ENCODE measurements at places on chromosomes 2 and 18.

GRCh38 chr2:9423100-9423921 is at the start of the genes CPSF3 and ITGB1BP1:
Gene CPSF3, plus strand, starts transcription at chr2:9423654. Its CDS starts 120 bp downstream, at chr2:9423774.
Gene ITGB1BP1, minus strand, starts transcription at chr2:9423528. Its CDS starts 4,831 bp downstream, at chr2:9418697.
- no peak within 1 kb of the TSS for H3K27ac ChIP-seq
- peak; percentile 97 for DNase-seq
- no peaks in the 10 kb centered on the region for H3K27me3 ChIP-seq
- H3K4me3 ChIP-seq = no peak within 1 kb of the TSS
- H3K4me1 ChIP-seq = peaks cover 32% of the 10 kb centered on the region

GRCh38 chr2:105617631-105618350 is 126.9 kb upstream of the NCK2 start:
- no peak for DNase-seq
- H3K27ac ChIP-seq = no peak overlapping the region
- H3K36me3 ChIP-seq = no peaks in the 10 kb centered on the region

DNA sequence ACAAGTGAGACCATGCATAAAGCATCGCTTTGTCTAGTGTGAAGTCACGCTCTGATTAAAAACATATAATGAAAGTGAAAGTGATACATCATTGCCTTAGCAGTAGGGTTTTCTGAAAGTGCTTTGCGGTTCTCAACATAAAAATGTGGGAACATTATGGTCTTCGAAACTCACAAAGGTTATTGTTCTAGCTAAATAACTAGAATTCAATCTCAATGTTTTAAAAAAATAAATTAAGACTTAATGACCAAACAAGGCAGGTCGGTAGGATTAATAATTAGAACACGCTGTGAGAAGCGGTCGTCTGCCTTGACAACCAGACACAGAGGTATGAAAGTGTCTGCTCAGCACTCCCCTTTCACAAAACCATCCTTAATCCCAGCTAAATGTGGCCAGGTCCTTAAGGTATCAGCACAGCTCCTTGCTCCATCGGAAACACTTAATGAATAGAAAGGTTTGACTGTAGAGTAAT is 42.2 kb downstream of the KLHL14 start:
- H3K4me1 ChIP-seq = peaks cover 7% of the 10 kb centered on the region
- H3K27ac ChIP-seq = peak overlapping the region; percentile 77
- peaks cover 3% of the 10 kb centered on the region for H3K27me3 ChIP-seq

DNA sequence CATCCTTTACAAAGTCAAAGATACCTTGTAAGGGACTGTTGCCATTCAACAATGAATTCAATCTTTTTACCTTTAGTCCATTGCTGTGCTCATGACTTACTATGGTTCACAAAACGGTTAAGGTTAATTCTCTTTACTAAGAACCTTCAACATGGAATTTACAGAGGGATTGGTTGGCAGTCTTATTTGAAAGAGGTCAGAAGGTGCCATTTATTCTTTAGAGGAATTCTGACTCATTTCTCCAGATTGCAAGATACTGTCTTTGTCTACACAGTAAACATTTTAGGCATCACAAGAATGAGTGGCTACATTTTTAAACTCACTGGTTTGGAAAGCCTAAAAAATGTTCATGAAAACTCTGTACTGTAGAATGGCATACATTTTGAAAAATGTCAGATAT is 17.4 kb downstream of the KCNH7 start:
- H3K4me3 ChIP-seq = no peak overlapping the region
- H3K27ac ChIP-seq = no peak overlapping the region
- H3K27me3 ChIP-seq = no peaks in the 10 kb centered on the region

DNA sequence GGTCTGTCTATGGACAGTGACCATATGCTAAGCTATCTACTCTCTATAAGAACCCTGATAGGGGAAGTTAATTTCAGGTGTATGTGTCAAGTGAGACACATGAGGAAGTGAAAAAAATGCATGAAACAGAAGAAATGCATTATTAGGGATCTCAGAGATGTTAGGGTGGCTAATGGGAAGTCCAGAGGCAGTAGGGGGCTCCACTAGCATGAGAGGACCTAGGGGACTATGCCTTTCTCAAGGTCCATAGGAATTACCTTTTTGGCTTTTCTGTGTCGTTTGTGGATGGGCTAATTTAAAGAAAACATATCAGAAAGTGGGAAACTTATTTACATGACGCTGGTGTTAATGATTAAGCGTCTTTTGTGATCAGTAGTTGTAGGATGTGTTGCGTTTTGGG is 1653.2 kb downstream of the DPP10 start:
- H3K4me1 ChIP-seq = no peaks in the 10 kb centered on the region
- H3K36me3 ChIP-seq = no peaks in the 10 kb centered on the region
- no peak overlapping the region for H3K4me3 ChIP-seq
- H3K27ac ChIP-seq = no peak overlapping the region
- no peaks in the 10 kb centered on the region for H3K27me3 ChIP-seq

GRCh38 chr2:200212862-200213425 is 93.5 kb upstream of the SPATS2L start:
- H3K4me1 ChIP-seq = no peaks in the 10 kb centered on the region
- no peak overlapping the region for H3K27ac ChIP-seq
- no peak for DNase-seq
- H3K27me3 ChIP-seq = peaks cover 22% of the 10 kb centered on the region
- H3K4me3 ChIP-seq = no peak overlapping the region
- H3K36me3 ChIP-seq = no peaks in the 10 kb centered on the region

- H3K36me3 ChIP-seq = no peaks in the 10 kb centered on the region
- H3K27ac ChIP-seq = no peak overlapping the region
- H3K4me3 ChIP-seq = no peak overlapping the region
- no peaks in the 10 kb centered on the region for H3K4me1 ChIP-seq
- H3K27me3 ChIP-seq = peaks cover 23% of the 10 kb centered on the region
Measured at GRCh38 chr18:63479826-63480225, 3.1 kb downstream of the SERPINB5 start.

DNA sequence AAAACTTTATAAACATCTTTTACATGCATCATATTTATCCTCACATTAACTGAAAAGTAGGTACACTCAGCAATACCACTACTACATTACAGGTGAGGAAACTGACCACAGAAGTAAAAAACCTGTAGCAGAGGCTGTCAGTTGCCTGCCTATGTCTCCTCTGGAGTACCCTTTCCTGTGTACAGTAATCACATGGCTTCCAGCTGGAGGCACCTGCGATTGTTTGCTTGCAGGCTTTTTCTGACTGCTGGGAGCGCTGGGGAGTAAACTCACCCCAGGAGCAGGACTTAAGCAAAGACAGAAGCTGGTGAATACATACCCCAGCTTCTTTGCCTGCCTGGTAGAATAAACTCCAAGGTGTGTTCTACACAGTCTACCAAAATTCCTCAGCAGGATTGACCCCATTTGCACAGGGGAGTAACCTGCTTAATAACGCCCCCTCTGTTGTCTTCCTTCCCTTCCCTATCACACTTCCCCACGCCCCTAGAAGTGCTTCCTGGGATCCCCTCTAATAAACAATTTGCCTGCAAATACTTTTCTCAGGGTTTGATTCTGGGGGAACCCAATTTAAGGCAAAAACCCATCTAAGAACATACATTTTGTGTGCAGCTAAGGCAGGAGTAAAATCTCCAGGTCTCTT is 138.9 kb downstream of the PTH2R start:
- H3K4me1 ChIP-seq = no peaks in the 10 kb centered on the region
- DNase-seq = no peak
- no peak overlapping the region for H3K4me3 ChIP-seq
- no peaks in the 10 kb centered on the region for H3K27me3 ChIP-seq
- H3K36me3 ChIP-seq = no peaks in the 10 kb centered on the region

- H3K36me3 ChIP-seq = peaks cover 60% of the 10 kb centered on the region
- no peaks in the 10 kb centered on the region for H3K27me3 ChIP-seq
- peaks cover 62% of the 10 kb centered on the region for H3K4me1 ChIP-seq
- H3K27ac ChIP-seq = peak overlapping the region; percentile 54
- DNase-seq = no peak
- H3K4me3 ChIP-seq = no peak overlapping the region
Measured at GRCh38 chr2:73931531-73932500, 5.1 kb downstream of the DGUOK start.

- no peak for DNase-seq
- no peak overlapping the region for H3K4me3 ChIP-seq
- H3K4me1 ChIP-seq = no peaks in the 10 kb centered on the region
Measured at GRCh38 chr2:124975224-124975623, 950.1 kb downstream of the CNTNAP5 start.

DNA sequence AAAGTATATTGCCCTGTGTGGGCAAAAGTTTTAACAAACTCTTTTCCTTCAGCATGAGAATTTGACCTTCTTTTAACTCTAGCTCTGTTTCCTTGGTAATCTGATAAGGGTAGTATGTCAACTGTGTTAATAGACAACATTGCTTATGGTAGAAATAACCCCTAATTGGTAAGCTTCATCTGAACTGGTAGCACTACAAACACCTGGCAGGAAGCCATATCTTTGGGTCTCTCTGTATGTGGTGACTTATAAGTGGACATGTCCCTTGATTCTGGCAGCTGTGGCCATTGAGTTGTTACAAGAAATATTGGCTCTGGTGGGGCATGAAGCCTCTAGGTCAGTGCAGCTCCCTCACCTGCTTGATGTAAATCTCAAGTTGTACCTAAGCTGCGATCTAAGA is 46.9 kb downstream of the MBD5 start:
- DNase-seq = no peak
- H3K4me1 ChIP-seq = no peaks in the 10 kb centered on the region
- H3K36me3 ChIP-seq = peaks cover 4% of the 10 kb centered on the region
- no peak overlapping the region for H3K4me3 ChIP-seq

DNA sequence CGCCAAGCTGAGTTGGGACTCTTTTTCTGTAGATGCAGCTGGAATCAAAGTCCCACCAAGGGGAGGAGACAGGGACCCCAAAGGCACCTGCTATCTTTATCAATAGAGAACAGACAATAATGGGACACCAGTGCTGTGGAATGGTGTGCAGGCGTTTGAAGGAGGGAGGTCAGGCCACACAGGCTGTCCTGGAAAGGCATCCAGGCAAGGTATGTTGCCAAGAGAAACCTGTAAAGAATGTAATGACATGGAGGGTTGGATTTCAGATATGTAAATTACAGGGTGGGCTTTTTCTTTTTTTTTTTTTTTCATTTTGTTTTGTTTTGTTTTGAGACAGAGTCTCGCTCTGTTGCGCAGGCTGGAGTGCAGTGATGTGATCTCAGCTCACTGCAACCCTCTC is 9.7 kb upstream of the NMUR1 start:
- no peak for DNase-seq
- H3K27ac ChIP-seq = no peak overlapping the region
- H3K27me3 ChIP-seq = peaks cover 20% of the 10 kb centered on the region
- H3K4me1 ChIP-seq = peaks cover 22% of the 10 kb centered on the region
- peaks cover 15% of the 10 kb centered on the region for H3K36me3 ChIP-seq
